ENCODE measurements at places on chromosomes 4 and X.

DNA sequence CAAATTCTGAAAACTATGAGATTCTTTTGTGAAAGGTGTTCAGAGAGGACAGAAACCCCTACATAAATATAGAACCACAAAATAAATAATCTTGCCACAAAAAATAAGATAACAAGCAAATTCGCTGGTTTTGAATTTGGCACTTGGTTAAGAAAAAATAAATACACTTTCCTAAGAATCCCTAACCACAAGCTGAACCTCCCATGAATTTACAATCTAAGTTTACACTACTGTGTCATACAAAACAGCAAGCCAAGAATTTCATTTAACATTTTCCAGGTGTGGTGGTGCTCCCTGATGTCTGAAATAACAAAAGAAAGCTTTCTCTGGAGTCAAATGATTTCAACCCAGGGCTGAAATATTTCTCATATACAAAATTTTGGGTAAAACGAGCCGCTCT lies 121.0 kb downstream of the KCNIP4 start:
- no peak for DNase-seq

DNA sequence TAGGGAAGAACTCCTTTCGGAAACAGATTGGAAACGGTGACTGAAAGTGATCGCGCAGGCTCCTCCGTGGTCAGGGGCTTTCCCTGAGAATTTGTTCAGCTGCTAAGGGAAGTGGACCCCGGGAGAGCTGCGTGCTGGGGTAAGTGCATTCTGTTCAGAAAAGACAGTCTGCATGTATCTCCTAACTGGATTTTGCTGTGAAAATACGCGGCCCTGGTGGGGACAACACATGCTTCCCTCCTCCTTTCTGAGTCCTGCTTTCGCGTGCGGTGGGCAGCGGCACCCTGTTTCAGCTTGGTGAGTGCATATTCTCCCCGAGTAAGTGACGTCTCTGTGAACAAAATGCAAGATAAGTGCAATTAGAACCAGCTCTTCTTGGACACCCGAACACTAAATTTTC lies 195.6 kb downstream of the STIM2 start:
- DNase-seq, result no peak

DNA sequence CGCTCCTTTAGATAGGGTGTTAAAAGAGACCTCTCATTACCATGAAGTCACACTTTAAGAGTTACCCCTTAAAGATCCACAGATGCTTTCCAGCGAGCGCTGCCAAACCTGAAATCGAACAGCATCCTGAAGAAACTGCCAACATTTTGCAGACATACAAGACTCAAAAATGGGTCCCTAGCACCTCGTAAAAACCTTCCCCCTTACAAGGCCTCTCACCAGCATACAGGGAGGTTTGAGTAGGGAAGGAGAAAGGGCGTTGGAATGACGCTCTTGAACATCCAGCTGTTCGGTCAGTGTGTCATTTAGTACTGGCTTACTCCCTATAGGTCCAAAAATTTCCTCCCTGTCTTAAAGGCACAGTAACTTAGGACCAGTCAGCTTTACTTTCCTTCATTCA lies 45.3 kb upstream of the PGRMC1 start:
- DNase-seq, result no peak

DNA sequence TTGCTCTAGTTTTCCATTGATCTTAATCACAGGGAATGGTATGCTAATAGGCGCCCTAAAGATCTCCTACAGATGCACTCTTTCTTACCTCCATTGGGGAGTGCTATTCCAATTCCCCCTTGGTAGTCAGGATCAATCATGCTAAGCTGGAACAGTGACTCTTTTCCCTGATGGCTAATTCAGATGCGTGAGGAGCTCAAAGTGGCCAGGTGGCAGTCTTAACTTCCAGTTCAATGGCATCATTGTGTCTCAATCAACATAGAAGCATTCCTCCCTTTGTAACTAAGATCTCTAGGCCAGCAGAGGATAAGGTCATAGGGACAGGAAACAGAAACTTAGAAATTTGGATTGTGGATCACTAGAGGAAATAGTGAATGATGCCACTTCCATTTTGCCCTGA lies 216.8 kb downstream of the GRID2 start:
- DNase-seq, result no peak

DNA sequence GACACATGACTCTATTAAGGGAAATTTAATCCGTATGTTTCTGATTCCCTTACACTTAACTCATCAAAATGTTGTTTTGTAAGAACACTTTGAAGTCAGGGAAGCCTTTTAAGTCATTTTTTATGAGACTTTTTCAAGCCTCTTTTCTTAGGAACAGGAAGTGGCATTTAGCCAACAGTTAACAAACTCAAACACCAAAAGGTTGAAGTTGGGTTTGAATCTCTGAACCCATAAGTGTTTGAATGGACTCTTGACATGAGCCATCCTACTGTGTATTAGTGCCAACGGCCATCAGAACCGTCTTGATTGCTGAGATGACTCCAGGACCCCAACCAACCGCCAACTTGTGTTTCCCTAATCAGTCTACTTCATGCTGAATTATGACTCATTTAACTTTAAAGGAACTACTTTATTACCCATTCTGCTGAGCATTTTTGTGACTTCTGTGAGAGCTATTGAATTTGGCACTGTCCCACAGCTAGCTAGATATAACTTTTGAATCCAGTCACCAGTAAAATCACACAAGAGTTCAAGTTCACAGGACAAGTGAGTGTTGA lies 209.1 kb upstream of the FAT1 start:
- DNase-seq, result no peak

DNA sequence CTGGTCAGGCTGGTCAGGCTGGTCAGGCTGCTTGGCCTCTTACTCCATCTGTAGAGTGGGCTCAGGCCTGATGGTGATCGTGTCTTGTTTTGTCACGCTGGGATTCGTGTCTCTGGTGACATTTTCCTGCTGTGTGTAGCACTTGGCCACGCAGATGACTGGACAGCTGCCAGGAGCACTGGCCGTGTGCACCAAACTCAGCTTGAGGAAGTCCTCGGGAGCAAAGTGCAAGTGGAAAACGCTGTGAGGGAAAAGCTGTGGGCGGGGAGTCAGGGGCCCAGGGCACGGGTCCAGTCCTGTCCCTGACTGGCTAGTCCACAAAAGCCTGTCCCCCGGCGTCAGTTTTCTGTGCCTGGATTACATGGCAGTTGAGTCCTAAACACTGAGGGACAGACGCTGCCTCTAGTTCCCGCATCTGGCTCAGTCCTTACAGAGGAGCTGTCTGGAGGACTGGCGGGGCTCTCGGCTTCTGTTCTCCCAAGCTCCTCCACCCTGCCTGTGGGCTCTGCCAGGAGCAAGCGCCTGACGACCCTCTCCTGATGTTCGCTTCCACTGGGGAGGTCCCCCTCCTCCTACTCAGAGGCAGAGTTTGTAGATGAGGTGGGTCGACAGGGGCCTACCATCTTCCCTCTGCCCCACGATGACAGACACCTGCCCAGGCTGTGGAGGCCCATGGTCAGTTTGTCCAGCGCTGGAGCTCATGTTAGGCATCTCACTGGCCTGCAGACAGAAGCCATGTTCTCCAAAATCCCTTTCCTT lies 35.9 kb upstream of the GRPEL1 start:
- DNase-seq, result peak; percentile 27

DNA sequence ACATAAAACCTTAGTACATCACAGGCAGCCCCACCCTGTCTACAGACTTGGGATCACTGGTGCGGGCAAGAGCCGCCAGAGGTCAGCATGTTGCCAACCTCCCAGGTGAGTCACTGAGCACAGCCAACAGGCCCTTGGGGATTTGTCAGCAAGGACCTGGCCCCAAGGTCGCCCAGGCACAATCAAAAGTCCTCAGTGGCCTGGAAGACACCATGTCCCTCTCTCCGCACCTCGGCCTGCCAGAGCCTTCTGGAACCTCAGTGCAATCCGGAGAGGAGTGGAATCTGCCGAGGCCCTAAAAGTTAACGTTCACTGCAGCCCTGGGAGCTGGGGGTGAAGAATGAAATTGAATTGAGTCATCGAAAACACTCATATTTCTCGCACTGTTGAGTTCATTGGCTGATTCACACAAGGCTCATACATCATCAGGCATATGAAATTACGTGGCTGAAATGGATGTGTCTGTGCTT lies 74.3 kb downstream of the WFS1 start:
- DNase-seq, result no peak

- DNase-seq, result no peak
Measured at GRCh38 chr4:119587796-119588195, 40.8 kb downstream of the PDE5A start.

DNA sequence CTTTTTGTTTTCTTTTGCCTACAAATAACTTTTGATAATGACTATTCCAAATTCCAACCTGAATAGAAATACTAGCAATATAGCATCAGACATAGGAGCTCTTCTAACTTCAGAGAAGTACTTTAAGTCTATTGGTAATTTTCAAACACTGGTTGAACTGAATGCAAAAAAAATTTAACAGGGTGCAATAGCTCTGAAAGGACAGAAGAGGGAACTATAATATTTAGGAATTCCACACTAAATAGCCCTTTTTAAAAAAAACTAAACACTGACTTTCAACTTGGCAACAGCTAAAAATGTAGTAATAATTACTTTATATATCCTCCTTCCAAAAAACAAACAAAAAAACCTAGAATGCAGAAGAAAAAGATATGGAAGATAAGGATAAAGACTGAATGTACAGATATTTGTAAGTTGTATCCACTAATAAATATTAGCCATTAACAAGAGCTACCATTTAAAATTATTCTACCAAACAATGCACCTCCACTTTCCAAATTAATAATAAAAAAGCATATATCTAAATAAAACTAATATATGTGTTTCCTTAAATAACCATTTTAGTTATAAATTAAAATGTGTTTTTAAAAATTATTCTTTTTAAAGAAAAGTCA lies 81.4 kb downstream of the FBXW7 start:
- no peak for DNase-seq

GRCh38 chr4:109134921-109135320 lies 167.5 kb downstream of the COL25A1 start:
- DNase-seq, result no peak

- no peak for DNase-seq
Measured at GRCh38 chr4:164639001-164639400, 114.9 kb upstream of the SMIM31 start.

DNA sequence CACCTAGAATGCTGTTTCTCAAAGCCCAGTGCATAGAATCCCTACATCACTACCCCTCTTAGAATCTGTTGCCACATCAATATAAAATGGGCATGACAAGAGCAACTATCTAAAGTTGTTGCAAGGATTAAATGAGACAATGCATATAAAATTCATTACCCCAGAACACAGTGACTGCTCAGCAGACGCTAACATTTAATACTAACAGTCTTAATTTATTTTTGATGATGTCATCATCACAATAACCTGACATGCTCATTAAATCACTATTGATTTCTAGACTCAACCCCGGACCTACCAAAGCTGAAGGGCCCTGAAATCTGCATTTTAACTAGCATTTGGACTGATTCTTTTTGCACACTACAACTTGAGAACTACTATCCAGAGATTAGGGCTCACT lies 3.9 kb downstream of the ARSJ start:
- no peak for DNase-seq

GRCh38 chr4:182325848-182326255 lies 82.7 kb downstream of the TENM3 start:
- no peak for DNase-seq

DNA sequence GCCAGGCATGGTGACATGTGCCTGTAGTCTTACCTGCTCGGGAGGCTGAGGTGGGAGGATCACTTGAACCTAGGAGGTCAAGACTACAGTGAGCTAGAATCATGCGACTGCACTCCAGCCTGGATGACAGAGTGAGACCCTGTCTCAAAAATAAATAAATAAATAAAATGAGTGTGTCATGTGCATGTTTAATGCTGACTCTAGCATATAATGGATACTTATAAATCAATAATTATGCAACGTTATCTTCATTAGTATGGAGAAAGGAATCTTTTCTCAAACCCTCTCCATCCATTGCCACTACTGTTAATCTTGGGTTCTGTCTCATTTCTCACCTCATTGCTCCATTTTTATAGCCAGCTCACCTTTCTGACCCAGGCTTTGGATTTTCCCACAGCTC lies 189.5 kb upstream of the RPL34 start:
- no peak for DNase-seq

- DNase-seq, result no peak
Measured at GRCh38 chr4:140344621-140345020, 28.8 kb upstream of the SCOC start.

DNA sequence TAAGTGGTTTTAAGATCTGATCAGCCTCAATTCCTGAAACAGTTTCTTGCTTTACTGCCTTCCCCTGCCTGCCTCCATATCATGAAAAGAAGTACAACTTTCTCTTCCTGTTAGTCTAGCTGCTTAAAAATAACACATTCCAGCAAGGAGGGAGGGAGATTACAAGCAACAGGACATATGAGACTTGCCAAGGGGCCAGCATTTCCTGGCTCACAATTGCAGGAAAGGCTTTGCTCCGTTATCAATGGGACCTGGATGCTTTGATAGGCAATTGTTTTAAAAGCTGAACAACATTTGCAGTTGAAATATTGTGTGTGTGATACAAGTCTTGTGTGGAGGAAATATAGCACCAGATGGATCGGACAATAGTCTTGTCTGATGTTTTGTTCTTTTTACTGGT lies 425.0 kb downstream of the FAT4 start:
- no peak for DNase-seq

- DNase-seq, result no peak
Measured at GRCh38 chr4:139241784-139242151, 38.3 kb downstream of the MGARP start.

DNA sequence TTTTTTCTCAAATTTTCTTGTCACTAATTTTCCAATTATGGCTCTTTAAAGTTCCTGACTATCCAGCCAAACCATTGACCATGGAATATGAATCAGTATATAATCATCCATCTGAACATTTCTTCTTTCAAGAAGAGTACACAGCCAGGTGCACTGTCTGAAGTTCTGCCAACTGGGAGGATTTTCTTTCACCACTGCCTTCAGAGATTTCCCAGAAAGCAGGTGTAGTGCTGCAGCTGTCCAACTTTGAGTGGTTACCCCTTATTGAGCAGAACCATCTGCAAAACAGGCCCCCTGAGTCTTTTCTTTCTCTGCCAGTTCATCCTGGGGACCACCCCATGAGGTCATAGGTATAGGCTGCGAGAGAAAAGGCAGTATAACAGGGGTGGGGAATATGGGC lies 1213.2 kb downstream of the RAPGEF2 start:
- no peak for DNase-seq

- no peak for DNase-seq
Measured at GRCh38 chr4:110632506-110633357, 9.9 kb upstream of the PITX2 start.

- DNase-seq, result no peak
Measured at GRCh38 chr4:155207534-155208257, 740 bp upstream of the NPY2R start.

DNA sequence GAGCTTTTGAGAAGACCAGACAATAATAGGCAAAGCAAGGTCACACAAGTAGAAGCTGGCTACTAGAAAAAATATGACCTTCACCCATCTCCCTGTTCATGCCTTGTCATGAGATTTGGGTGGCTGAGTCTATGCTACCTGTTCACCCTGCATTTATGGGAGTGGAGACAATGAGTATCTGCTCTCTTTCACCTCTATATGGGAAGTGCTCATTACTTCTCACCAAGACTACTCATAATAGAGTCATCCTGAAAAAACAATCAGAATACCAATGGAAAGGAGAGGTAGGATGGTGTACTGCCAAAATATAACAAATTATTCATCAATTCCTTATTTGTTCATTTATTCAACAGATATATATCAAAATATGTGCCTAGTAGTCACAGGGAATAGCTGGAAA lies 921.8 kb upstream of the INTU start:
- DNase-seq, result no peak

All from effector CD8-positive, alpha-beta T cell (primary cell).